ENCODE measurements at places on chromosomes 12 and 14.

DNA sequence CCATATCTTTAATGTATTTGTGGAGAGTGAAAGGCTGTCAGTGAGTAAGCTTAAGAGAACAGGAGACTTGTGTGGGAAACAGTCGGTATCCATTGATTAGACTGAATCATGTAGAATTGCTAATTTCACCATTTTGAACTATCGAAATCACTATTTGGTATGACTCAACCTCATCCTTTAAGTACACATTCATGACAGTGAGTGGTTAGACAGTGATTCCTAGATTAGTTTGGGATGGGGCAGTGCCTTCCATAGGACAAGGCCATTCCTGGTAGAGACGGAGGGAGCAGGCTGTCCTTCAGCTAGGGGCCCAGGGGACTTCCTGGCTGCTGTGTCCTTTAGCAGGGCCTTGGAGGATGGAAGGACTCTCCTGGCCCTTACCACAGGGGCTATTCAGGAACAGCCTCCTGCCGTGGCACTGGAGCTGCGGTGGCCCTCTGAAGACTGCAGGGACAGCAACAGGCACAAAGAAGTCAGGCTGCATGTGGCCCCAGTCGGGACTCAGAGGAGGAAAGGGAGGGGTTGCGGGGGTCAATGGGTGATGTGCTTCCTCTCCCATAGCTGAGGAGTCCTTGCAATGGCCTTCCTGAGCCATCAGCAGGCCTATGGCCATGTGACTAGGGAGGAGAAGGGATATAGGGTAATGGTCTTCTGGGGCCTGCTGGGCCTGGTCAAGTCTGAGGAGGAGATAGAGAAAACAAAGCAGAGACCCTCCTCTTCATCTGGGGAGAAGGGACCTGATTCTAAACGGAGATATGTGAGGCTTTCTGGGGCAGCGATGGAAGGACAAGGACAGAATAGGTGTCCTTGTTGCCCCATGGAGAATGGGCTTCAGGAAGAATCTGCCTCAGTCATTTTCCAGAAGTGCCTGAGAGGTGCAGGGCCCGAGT, 11.2 kb downstream of the SERPINA1 start:
- no peak for DNase-seq

- DNase-seq = no peak
Measured at GRCh38 chr12:93104535-93104934, 175.4 kb upstream of the EEA1 start.

DNA sequence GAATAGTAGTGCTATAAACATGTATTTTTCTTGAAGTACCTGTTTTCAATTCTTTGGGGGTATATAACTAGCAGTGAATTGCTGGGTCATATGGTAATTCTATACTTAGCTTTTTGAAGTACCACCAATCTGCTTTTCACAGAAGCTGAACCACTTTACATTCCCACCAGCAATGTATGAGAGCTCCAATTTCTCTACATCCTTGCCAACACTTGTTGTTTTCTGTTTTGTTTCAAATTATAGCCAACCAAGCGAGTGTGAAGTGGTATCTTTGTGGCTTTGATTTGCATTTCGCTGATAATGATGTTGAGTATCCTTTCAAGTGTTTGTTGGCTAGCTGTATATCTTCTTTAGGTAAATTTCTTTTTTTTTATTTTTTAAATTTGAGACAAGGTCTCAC, 95.7 kb downstream of the PAPLN start:
- DNase-seq = no peak

DNA sequence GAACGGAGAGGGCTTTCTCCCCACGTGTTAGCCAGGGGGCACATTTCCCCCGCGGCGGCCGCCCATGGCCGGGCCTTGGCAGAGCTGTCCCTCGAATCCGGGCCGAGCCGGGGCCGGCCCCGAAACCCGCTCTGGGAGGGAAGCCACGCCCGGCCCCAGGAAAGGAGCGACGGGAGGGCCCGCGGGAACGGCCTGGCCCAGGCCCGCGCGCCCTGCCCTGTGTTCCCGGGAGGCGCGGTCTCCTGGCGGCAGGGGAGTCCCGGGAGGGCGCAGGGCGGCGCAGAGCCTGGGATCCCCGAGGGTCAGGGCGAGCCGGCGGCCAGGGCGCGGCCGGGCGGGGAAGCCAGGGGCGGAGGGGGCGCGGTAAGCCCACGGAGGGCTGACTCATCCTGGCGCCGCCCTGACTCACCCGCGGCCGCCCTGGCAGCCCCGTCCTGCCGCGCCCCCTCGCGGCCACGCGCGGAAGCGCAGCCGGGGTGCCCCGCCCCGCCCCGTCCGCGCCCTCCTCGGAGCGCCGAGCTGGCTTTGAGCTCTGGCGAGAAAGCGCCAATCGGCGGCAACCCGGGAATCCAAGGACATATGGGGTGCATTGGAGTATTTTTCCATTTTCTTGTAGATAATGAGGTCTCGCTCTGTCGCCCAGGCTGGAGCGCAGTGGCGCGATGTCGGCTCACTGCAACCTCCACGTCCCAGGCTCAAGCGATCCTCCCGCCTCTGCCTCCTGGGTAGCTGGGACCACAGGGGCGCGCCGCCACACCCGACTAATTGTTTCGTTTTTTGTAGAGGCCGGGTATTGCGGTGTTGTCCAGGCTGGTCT, 31.8 kb upstream of the PLEKHG6 start:
- peak; percentile 89 for DNase-seq

GRCh38 chr12:63086149-63086915, 64.7 kb downstream of the AVPR1A start:
- no peak for DNase-seq

DNA sequence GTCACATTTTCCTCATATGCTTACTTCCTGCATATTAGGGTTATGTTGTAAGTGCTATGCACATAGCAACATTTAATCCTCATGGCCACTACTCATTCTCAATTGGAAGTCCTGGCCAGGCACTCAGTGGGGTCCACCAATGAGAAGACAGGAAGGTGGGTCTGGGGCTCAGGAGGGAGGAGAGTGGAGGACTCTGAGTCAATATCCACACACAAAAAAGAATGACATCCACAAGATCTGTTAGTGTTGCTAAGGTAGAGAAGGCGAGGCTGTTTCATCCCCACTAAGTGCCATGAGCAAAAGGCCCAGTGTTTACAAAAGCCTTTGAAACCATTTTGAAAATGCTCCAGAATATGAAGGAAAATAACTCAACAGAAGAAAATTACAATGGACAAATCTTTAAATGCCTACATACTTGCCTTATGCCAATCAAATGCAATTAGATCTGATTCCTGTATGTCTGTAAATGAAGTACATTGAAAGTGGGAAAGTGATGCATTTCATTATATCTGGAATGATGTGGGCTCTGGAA, 53.9 kb downstream of the EID3 start:
- DNase-seq = no peak

DNA sequence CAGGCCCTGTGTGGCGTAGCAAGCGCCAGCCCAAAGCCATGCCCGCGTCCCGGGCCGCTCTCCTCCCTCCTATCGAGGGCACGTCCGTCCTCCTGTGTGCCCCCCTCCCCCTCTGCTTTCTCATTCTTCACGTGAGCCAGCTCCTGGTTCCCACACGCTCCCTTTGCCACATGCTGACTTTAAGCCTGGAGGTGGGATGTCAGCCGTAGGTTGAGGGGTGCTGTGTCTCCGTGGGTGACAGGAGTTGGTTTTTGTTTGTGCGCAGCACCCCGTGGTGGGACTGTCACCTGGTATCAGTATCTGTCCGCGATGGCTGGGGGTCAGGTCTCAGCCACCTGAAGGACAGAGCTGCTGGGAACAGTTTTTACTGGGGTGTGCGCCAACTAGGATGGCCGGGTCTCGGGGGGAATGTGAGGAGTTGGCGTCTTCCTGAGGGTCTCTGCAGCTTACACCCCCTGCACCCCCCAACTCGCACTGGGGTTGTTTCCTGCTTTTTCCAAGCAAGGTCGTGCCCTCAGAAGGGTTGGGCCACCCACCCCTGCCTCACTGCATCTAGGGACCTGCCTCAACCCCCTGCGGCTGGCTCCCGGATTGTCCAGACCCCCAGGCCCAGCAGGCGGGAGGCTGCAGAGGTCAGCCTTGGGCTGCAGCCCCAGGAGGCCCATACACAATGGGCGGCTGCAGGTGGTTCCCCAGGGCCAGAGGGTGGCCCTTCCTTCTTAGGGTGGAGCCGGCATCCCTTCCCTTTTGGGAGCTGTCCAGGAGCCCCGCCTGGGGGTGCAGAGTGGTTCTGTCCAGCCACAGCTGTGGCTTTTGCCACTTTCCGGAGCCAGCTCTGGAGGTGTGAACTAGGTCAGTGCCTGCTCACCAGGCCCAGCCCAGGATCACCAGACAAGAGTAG, 7.3 kb downstream of the ULK1 start:
- no peak for DNase-seq

GRCh38 chr12:40760821-40761220, 68.6 kb downstream of the CNTN1 start:
- DNase-seq = no peak

- DNase-seq = no peak
Measured at GRCh38 chr12:2283916-2284315, 231.1 kb downstream of the CACNA1C start.

- no peak for DNase-seq
Measured at GRCh38 chr14:54585214-54585613, 18.3 kb downstream of the SAMD4A start.

GRCh38 chr12:54749191-54749818, 101.1 kb upstream of the DCD start:
- DNase-seq = no peak

DNA sequence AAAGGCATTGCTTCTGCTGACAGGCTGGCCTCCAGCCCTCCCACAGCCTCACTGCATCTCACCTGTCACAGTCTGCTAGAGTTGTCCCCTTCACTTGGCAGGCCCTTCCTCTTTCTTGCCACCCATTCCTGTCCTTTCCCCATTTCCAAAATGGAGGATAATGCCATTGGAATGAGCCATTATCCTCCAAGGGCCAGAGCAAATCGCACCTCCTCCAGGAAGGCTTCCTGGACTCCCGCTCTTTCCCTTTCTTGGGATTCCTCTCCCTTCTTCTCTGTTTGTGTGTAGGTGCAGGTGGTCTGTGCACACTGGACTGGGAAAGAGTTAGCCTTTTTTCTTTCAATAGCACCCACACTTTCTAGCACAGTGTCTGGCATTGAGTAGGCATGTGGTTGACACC, 3.8 kb downstream of the KRT82 start:
- DNase-seq = no peak

GRCh38 chr12:3247077-3247476, 169.9 kb downstream of the TSPAN9 start:
- DNase-seq = no peak

DNA sequence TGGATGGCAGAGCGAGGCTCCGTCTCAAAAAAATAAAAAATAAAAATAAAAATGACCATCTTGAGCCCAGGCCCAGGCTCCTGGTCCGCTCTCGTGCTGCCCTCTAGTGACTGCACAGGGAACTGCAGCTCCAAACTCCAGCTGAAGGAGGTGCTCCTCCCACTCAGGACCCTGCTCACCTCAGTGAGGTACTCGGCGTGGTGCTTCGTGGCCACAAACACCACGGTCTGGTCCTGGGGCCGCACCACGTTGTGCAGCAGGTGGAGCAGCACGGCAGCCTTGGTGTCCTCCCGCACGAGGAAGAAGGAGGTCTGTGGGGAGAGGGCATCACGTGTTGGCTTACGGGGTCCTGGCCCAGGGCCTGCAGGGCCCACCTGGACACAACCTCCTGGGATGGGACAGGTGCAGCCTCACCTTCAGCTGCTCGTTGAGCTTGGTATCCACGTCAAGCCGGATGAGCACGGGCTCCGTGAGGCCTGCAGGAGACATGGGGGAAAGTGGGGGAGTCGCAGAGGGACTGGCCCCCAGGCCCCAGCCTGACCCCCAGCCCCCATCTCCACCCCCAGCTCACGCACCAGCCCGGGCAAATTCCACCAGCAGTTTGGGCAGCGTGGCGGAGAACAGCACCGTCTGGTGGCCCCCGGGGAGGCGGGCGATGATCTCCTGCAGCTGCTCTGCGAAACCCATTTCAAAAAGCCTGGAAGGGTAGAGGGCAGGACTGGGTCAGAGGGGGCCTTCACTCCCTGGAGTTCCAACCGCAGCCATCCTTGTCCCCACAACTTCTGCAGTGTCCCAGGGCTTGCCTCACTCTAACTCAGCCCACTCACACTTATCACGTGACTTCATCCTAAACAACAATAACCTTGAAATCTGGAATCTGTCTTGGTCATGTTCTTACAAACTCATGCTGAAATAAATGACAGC, 10.6 kb downstream of the DDX54 start:
- peak; percentile 76 for DNase-seq

GRCh38 chr12:32343496-32343895, 55.9 kb upstream of the FGD4 start:
- no peak for DNase-seq

DNA sequence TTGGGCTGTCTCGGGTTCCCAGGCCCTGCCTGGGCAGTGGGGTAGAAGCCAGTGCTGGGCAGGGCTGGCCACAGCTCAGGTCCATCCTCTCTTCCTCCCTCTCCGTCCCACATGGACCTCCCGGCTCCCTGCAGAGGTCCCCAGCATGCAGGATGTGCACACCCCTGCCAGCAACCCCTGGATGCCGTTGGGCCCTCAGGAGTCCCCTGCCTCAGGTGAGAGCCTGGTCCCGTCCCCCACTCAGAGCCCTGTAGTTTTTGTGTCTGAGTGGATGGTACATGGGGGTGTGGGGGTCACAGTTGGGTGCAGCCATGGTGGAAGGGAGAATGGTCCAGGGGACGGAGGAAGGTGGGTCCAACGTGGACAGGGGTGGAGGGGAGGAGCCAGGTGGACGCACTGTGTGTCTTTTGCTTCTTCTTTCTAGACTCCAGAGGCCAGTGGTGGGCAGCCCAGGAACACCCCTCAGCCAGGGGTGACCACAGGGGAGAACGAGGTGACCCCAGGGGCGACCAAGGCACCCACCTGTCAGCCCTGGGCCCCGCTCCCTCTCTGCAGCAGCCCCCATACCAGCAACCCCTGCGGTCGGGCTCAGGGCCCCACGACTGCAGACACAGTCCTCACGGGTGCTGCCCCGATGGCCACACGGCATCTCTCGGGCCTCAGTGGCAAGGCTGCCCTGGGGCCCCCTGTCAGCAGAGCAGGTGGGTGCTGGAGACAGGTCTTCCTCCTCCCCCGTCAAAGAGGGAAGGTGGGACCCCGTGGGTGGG, 21.7 kb downstream of the PAPLN start:
- no peak for DNase-seq

- DNase-seq = no peak
Measured at GRCh38 chr12:120993496-120993895, 15.2 kb downstream of the HNF1A start.

GRCh38 chr12:53299101-53299453, 418 bp upstream of the MYG1 start:
- DNase-seq = no peak

GRCh38 chr12:63995512-63995911, 151.0 kb downstream of the SRGAP1 start:
- no peak for DNase-seq

DNA sequence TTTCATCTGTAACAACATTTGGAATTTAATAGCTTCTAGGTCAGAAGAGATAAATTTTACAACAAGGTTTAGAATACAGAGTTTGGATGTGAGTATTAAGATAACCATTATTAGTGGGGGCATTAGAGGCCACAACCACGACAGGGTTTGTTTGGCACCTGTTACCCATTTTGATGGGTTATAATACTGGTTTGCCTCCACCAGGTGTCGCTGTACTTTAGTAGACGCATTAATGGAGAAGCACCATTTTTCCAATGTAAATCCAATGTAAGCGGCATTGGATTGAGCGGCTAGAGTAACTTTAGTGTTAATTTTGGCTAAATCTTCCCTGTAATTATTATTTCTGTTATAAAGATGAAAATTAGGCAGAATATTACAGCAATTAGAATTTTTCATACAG, 136.2 kb downstream of the SLCO1B3 start:
- DNase-seq = no peak

- DNase-seq = no peak
Measured at GRCh38 chr12:41972196-41972595, 172.5 kb downstream of the GXYLT1 start.

GRCh38 chr12:59736786-59737185, 141.0 kb downstream of the SLC16A7 start:
- DNase-seq = no peak

All from stimulated activated CD4-positive, alpha-beta T cell treated with anti-CD3 and anti-CD28 coated beads, TNF-alpha, amount 100 ng/mL, for 1 hour (primary cell).